ENCODE measurements at places on chromosomes 5 and 9. TPM values are rescaled to one million over a fixed set of nuclear protein-coding genes. Genes with fewer than 3 reads are reported as not detected.

SV2C gene
- total RNA-seq, result not detected

SMIM3 gene
- total RNA-seq, result 21.7 TPM

BARHL1 gene
- total RNA-seq, result not detected

GARIN3 gene
- not detected for total RNA-seq

KLHL3 gene
- 0.27 TPM for total RNA-seq

SPATA31E1 gene
- not detected for total RNA-seq

PRDM9 gene
- total RNA-seq, result not detected

MCC gene
- total RNA-seq, result 28.2 TPM

- H3K27me3 ChIP-seq, result peaks cover 11% of the 10 kb centered on the region
- no peaks in the 10 kb centered on the region for H3K36me3 ChIP-seq
- no peak overlapping the region for H3K4me3 ChIP-seq
- no peak overlapping the region for H3K27ac ChIP-seq
These were observed 143.7 kb downstream of the ACER2 start for GRCh38 chr9:19552282-19553105.

DNA sequence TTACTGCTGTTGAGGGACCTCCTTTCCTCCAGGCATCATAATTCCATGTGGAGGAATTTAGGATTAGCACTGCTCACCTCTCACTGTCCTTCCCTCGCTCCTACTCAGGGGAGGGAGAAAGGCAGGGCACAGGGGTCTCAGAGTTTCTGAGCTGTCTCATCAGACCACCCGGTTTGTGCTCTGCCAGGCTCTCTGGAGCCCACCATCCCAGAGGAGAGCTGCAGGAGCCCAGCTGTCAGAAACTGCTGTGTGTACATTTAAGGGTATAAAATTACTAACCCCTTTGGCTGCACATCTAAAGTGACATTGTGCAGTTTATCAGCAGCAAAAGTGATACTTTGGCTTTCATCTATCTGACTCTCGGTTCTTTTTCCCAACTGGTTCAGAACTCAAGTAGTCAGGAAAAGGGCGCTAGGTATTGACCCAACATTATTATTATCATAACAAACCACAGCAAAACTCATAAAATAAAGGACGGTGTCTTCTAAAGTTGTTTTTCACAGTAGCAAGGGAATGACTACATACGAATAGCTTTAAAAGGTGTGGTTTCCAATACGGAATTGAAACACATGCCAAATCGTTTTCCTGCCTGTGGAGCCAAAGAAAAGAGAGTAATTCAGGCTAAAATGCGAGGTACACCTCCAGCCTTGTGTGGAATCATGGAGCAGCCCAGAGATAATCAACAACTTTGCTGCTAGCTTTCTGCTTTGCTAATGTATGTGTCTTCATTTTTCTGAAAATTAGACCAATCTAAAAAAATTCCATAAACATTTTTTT is 348.1 kb downstream of the TMEM167A start:
- no peak for DNase-seq
- no peak overlapping the region for H3K4me3 ChIP-seq
- H3K4me1 ChIP-seq, result no peaks in the 10 kb centered on the region
- no peaks in the 10 kb centered on the region for H3K36me3 ChIP-seq

DNA sequence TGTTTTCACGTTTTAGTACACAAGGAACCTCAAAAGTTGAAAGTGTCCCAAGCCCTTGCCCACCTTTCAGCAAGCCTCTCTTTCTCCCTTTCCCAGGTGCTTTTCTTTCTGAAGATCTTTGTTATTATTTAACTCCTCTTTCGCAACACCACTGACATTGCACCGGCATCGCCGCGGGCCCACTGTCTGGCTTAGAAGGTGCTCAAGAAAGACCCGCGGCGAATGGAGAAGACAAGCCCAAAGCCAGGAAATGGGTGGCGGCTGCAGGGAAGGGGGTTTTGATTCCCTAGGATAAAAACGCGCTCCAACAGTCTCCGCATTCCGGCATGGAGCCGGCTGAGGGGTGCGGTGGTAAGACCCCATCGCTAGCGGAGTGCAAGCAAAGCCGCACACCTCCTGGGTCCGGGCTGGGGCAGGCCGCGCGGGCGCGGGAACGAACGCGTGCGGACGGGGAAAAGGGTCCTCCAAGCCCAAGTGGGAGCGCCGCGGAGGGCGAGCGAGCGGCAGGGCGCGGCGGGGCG is 404 bp upstream of the AFAP1L1 start:
- DNase-seq, result peak; percentile 73
- peaks cover 14% of the 10 kb centered on the region for H3K4me1 ChIP-seq
- H3K27ac ChIP-seq, result no peak overlapping the region
- peak overlapping the region; percentile 78 for H3K4me3 ChIP-seq
- H3K27me3 ChIP-seq, result no peaks in the 10 kb centered on the region
- H3K36me3 ChIP-seq, result no peaks in the 10 kb centered on the region

GRCh38 chr5:169602535-169602934 is 19.0 kb downstream of the SPDL1 start:
- no peak for DNase-seq
- no peaks in the 10 kb centered on the region for H3K27me3 ChIP-seq
- no peak overlapping the region for H3K4me3 ChIP-seq
- peaks cover 62% of the 10 kb centered on the region for H3K36me3 ChIP-seq

DNA sequence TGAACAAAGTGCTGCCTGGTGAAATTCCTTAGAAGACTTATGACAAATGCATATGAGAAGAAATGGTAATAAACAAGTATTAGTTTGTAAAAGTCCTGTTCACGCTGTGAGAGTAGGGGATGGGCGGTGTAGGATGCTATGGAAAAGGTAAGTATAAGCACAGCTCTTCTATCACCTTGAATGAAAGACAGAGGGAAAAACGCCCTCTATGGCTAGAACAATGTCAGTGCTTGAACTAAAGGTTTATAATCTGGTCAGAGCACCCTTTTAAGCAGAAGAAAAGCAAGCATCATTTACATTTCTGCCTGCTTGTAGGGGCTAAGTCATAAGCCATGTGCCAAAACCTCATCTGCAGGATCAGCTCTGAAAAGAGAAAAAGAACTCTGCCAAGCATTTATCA is 115.2 kb downstream of the LHFPL2 start:
- H3K27ac ChIP-seq, result peak overlapping the region; percentile 83
- peak; percentile 47 for DNase-seq
- peaks cover 18% of the 10 kb centered on the region for H3K4me1 ChIP-seq
- no peak overlapping the region for H3K4me3 ChIP-seq

GRCh38 chr9:116207371-116208111 is 54.0 kb downstream of the PAPPA start:
- no peaks in the 10 kb centered on the region for H3K27me3 ChIP-seq
- peak overlapping the region; percentile 37 for H3K27ac ChIP-seq
- peaks cover 4% of the 10 kb centered on the region for H3K36me3 ChIP-seq
- DNase-seq, result no peak

GRCh38 chr5:71905834-71906711 is 187.0 kb downstream of the CARTPT start:
- peak overlapping the region; percentile 90 for H3K27ac ChIP-seq
- no peak for DNase-seq
- no peaks in the 10 kb centered on the region for H3K36me3 ChIP-seq
- H3K27me3 ChIP-seq, result no peaks in the 10 kb centered on the region

DNA sequence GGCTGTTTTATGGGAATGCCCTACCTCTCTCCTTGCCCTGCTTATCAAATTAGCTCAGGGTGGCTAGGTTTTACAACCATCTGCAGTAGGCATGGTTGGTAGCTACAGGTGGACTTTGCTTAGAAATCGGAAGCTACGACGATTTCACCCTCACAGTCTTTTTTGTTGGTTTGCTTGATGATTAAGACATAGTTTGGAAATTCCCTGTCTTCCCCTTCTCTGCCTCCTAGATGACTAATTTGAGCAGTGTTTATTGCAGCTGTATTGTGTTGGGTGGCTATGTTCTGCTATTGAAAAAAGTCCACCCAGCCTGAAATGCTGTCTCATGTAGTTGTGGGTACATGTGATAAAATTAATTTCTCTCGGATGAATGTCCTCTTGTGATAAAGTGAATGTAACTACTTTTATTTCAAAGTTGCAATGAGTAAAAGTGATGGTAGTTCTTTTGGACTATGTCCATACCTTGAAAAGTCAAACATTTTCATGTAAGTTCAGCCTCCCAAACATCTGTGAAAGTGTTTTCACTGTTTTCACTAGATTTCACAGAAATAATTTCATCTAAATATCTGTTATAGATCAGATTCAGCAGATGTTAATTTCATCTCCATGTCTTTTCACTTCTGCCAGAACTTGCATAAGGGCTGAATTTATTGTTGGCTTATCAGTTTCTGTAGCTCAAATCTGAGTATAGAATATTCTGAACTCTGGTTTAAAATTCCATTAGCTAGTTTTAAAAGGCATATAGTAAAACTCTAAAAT is 37.3 kb upstream of the FYB1 start:
- H3K4me1 ChIP-seq, result peaks cover 23% of the 10 kb centered on the region
- no peaks in the 10 kb centered on the region for H3K27me3 ChIP-seq
- peak overlapping the region; percentile 90 for H3K27ac ChIP-seq
- no peaks in the 10 kb centered on the region for H3K36me3 ChIP-seq
- peak overlapping the region; percentile 57 for H3K4me3 ChIP-seq

DNA sequence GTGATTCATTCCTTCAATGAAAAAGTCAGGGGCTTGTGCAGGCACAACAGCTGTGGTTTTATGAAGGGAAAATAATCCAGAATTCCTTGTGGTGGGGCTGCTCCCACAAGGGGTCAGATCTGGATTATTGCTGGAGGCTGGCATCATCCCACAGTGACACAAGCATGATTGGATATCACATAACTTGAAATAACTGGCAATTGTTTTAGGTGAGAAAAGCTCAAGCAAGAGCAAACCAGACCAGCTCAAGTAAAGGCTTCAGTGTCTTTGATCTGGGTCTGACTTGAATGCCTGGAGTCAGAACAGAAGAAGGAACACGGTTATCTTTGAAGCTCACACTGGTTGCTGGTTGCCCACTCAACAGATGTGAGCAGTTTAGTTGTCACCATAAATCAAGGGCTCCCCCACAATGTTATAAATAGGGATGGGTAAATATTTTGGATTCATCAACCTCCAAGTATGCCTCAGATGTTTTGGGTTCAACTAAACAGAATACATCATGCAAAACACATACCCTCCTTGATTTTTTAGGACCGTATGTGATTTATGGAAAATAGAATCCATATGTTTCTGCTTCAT is 3.1 kb upstream of the ZNF474 start:
- DNase-seq, result no peak
- no peak overlapping the region for H3K4me3 ChIP-seq
- H3K36me3 ChIP-seq, result no peaks in the 10 kb centered on the region
- H3K27ac ChIP-seq, result no peak overlapping the region

GRCh38 chr5:68303038-68303738 is 87.6 kb downstream of the PIK3R1 start:
- peaks cover 83% of the 10 kb centered on the region for H3K36me3 ChIP-seq
- no peak overlapping the region for H3K4me3 ChIP-seq
- no peaks in the 10 kb centered on the region for H3K27me3 ChIP-seq

GRCh38 chr5:179771311-179771895 is 22.4 kb upstream of the LTC4S start:
- DNase-seq, result no peak
- no peaks in the 10 kb centered on the region for H3K4me1 ChIP-seq
- peaks cover 95% of the 10 kb centered on the region for H3K36me3 ChIP-seq
- no peak overlapping the region for H3K4me3 ChIP-seq

- peaks cover 12% of the 10 kb centered on the region for H3K4me1 ChIP-seq
- no peaks in the 10 kb centered on the region for H3K27me3 ChIP-seq
- no peak overlapping the region for H3K27ac ChIP-seq
- no peak overlapping the region for H3K4me3 ChIP-seq
- peak; percentile 0 for DNase-seq
These were observed 341.2 kb upstream of the CTNND2 start for GRCh38 chr5:12245429-12245828.

DNA sequence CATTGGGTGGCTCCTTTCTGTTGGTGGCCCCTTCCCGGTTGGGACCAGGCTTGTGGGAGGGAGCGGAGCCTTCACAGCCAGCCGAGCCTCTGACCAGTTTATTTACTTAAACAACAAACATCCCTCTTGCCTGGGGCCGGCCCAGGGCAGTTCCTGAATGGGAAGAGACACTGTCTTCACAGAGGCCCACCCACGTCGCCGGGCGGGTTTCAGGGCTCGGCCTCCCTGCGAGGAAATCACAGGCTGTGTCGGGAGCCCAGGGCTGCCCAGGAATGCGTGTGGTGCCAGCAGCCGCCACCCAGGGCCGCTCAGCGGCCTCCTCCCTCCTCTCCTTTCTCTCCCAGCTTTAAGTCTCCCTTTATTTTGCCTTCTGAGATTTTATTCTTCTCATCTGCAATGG is 132.5 kb downstream of the HSD17B3 start:
- no peaks in the 10 kb centered on the region for H3K4me1 ChIP-seq
- H3K27me3 ChIP-seq, result peaks cover 21% of the 10 kb centered on the region
- H3K4me3 ChIP-seq, result no peak overlapping the region
- DNase-seq, result peak; percentile 21

GRCh38 chr9:76101947-76102346 is 211.5 kb downstream of the PCSK5 start:
- H3K27me3 ChIP-seq, result no peaks in the 10 kb centered on the region
- H3K4me3 ChIP-seq, result no peak overlapping the region

- DNase-seq, result no peak
- H3K27ac ChIP-seq, result no peak overlapping the region
- no peaks in the 10 kb centered on the region for H3K27me3 ChIP-seq
These were observed 851.4 kb downstream of the MAT2B start for GRCh38 chr5:164356790-164357189.

GRCh38 chr5:150583541-150584225 is 56.8 kb upstream of the SYNPO start:
- H3K4me1 ChIP-seq, result no peaks in the 10 kb centered on the region
- DNase-seq, result no peak
- H3K4me3 ChIP-seq, result no peak overlapping the region
- no peaks in the 10 kb centered on the region for H3K27me3 ChIP-seq

DNA sequence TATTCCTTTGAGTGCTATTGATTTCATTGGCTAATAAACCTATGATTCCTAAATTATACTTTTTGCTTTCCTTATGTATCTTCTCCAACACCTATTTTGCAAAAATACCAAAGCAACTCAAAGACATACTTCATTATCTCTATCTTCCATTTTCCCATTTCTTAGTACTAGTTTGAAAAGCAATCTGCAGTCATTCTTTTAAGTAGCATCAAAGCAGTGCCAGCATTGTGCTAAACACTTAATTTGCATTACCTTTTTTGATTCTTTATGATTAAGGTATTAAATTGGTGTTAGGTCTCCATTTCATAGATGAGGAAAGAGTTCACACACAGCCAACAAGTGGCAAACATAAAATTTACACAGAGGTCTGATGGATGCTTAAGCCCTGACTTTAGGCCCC is 330.3 kb downstream of the ARL15 start:
- no peak overlapping the region for H3K4me3 ChIP-seq
- H3K4me1 ChIP-seq, result peaks cover 12% of the 10 kb centered on the region
- no peaks in the 10 kb centered on the region for H3K36me3 ChIP-seq
- H3K27ac ChIP-seq, result no peak overlapping the region

DNA sequence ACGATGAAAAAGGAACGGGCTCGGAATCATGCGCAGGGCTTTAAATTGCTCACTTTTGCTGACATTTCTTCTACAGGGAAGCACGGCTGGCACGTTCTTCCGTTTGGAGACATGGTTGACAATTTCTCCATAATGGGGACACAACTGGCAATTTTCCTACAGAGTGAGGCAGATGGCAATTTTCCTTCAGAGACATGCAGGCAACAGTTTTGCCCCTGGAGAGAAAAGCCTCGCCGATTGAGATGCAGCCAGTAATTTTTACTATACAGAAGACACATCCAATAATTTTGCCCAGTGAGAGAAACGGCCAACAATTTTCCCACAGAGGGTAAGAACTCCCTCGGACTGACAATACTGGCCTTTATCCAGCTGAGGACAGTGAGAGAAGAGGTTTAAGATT is 90.9 kb upstream of the GPR151 start:
- H3K4me1 ChIP-seq, result no peaks in the 10 kb centered on the region
- H3K4me3 ChIP-seq, result no peak overlapping the region
